ENCODE measurements at places on chromosomes 16 and 17. TPM values are rescaled to one million over a fixed set of nuclear protein-coding genes. Genes with fewer than 3 reads are reported as not detected.

DNA sequence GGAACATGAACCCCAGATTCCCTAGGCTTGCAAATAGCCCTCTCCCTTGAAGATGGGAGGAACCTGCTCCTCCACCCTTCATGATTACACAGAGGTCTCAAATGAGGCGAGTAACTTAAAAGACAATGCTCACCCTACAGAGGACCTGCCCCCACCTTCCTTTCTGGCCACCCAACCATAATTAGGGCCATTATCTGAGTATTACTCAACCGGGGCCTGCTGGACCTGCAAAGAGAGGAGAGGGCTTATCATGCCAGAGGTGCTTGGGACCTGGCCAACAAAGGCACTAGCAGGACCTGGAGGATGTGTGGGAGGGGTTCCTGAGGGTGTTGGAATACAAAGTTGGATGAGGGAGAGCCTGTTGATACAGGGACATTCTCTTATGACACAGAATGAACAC is 42.4 kb downstream of the RNF157 start:
- no peak for DNase-seq

Gene MYADML2
- total RNA-seq = not detected

DNA sequence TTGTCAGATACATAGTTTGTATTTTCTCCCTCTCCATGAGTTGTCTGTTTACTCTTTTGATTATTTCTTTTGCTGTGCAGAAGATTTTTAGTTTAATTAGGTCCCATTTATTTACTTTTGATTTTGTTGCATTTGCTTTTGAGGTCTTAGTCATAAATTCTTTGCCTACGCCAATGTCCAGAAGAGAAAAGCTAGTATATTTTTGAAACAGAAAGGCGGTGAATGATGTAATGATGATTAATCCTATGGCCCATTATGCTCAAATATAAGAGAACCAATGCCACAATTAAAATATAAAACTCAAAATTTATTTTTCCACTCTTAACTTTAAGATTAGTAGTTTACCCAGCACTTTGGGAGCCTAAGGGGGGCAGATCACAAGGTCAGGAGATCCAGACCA is 59.8 kb upstream of the SMIM36 start:
- DNase-seq = no peak

DNA sequence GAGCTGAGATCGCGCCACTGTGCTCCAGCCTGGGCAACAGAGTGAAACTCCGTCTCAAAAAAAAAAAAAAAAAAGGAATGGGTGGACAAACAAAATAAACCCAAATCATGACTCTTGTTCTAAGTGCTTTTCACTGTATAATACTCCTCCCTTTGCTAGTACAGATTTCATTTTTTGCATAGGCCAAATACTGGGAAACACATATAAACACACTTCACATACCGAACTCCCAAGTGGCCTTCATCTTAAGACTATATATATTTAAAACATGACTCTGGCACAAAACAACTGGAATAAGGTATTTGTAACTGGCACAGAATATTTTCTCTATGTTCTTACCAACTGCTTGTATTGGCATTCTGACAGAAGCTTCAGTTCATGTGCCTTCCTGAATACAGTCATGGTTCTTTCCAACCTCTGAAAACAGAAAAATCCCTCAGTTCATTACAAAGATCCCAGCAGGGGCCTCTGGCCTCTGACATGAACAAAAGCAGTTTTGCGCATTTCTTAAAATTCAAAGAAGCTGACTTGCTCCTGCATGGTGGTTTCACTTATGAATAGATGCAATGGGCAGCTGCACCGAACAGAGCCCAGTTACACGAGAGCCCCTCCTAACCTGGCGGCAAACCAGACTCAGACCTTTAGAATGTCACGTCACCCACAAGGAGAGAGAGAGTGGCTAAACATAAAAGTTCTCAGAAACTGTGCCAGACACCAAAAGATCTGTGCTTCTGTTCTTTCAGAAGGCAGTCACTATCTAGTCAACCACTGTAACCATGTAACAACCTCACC is 19.1 kb upstream of the COPRS start:
- peak; percentile 7 for DNase-seq

Gene CX3CL1
- total RNA-seq = 0.32 TPM

DNA sequence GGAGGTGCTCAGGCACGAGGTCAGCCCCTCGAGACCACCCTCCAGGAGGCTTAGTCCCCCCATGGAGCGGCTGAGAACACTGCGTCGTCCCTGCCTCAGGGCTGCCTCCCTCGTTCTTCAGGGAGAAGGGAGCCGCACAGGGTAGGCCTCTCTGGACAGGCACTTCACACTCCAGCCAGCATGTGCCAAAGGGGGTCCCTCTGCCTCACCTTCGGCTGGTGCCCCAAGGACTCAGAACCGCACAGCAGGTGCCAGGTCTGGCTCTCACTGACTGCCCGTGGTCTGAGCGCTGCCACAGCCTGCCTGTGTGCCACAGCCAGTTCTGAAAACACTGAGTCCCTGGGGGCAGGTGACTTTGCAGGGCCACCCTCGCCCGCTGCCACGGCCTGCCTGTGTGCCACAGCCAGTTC is 7.1 kb downstream of the P2RX5 start:
- DNase-seq = no peak

Gene SBK1
- total RNA-seq = not detected
